HT-29 (cell line): ENCODE measurements at places on chromosomes 4 and X. TPM values are rescaled to one million over a fixed set of nuclear protein-coding genes. Genes with fewer than 3 reads are reported as not detected.
A peak's percentile ranks its signal among the peaks of the same experiment; 100 is the strongest.

Gene USP51
- not detected in 2 replicates for total RNA-seq

Gene TRAM1L1
- total RNA-seq, result not detected in 2 replicates

Gene SPIN4
- total RNA-seq, result 2.5 and 3.2 TPM in 2 replicates

GRCh38 chr4:176874721-176875445 is 82.2 kb upstream of the VEGFC start:
- DNase-seq, result no peak

DNA sequence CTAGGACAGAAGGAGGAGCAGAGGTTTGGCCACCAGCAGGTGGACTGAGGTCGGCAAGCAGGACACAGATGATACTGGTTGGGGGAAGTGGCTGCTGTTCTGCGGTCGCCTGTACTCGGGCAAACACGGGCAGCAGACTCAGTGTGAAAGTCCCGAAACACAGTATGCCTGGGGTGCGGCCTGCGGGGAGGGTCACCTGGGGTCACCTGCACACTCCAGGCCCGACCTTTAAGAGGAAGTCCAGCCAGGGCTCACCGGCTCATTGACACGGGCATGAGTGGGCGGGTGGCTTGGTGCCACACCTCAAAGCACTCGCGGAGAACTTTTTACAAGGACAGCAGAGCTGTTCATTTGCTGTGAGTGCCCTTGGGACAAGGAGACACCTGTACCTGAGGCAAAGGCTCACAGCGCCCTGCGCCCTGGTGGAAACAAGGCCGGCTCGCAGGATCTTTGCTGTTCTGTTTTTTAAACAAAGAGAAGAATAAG is 71.5 kb upstream of the MXD4 start:
- DNase-seq, result peak; percentile 37

- no peak for DNase-seq
These were observed 192.9 kb upstream of the RBPJ start for GRCh38 chr4:26127851-26128337.

Gene RHOXF2B
- total RNA-seq, result not detected in 2 replicates
